ENCODE measurements at places on chromosomes 13 and 19.
A peak's percentile ranks its signal among the peaks of the same experiment; 100 is the strongest.

GRCh38 chr19:14004619-14005348 is 1.3 kb downstream of the RFX1 start:
- no peak for DNase-seq

- no peak for DNase-seq
Observed at GRCh38 chr19:31639306-31639705, 290.1 kb upstream of the TSHZ3 start.

DNA sequence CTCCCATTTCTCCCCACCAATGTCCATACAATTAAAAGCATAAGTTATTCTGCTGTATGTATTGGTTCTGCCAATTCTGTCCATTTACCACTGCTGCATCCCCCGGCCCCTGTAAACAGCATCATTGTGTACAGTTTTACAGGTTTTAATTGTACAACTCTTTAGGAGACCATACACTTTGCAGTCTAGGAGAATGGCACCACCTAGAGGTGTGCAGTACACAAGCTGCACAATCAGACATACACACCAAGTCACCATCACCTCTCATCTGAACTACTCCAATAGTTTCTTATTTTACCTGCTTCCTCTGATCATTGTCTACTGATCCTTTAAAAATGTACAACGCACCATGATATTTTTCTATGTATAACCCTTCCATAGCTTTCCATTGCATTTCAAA is 855.9 kb upstream of the KLHL1 start:
- no peak for DNase-seq

DNA sequence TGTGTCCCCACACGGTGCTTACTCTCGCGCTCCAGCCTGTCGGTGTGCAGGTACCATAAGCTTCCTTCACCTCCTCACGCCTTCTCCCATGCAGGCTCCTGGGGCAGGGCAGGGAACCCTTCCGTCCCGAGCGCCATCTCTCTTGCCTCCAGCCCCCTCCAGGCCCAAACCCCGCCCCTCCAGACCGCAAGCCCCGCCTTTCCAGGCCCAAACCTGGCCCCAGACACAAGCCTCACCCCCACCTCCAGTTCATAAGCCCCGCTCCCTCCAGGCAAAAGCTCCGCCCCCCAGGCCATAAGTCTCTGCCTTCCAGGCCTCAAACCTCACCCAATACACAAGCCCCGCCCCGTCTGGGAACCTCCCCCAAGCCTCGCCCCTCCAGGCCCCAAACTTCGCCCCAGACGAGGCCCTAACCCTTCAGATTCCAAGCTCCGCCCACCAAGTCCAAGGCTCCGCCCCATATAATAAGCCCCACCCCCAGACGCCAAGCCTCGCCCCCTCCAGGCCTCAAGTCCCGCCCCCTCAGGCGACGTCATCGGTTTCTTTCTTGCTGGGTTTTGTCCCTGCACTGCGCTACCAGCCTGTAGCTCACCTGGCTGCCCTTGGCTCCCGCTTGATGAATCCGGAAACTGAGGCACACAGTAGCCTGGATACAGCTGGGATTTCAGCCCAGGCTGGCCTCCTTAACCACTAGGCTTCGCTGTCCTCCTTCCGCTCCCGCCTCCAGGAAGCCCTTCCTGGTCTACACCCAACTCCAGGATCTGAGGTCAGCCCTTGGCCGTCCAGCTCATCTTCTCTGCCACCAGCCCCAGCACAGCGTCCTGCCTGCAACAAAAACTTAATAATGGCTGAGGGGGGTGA is 16.1 kb downstream of the MKNK2 start:
- no peak for DNase-seq

GRCh38 chr13:62320129-62321108 is 904.8 kb upstream of the PCDH20 start:
- no peak for DNase-seq

- no peak for DNase-seq
Observed at GRCh38 chr13:29369060-29369743, 226.3 kb downstream of the SLC7A1 start.

- no peak for DNase-seq
Observed at GRCh38 chr19:41915776-41916414, 12.4 kb downstream of the ERFL start.

GRCh38 chr13:52665325-52665724 is 12.7 kb downstream of the SUGT1 start:
- no peak for DNase-seq

DNA sequence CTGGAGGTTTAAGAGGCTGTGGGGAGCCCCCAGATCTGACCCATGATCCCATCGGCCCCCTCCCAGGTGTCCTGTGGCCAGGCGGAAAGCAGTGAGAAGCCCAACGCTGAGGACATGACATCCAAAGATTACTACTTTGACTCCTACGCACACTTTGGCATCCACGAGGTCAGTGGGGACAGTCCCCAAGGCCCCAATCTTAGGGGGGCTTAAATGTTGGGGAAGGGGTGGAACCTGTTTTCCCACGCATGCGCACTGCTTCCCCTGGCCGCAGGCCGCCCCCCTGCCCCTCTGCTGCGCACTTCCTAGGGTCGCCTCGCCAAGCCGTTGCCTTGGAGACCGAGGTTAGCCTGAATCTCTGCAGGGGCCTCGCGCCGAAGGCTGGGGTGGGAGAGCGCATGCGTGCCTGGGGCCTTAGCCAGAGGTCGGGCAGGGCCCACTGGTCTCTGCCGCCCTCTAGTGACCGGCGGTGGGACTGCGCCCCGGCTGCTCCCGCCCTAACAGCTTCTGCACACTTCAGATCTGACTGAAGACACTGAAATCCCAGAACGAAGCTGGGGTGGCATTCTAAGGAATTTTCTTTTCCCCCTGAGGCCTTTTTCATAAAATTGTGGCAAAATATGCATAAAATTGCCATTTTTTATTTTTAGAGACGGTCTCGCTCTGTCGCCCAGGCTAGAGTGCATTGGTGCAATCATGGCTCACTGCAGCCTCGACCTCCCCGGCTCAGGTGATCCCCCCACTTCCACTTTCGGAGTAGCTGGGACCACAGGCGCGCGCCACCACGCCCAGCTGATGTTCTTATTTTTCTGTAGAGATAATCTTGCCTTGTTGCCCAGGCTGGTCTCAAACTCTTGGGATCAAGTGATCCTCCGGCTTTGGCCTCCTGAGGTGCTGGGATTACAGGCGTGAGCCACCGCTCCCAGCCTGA is 3.6 kb downstream of the PRMT1 start:
- DNase-seq: peak; percentile 94

- no peak for DNase-seq
Observed at GRCh38 chr13:66640231-66640630, 589.9 kb downstream of the PCDH9 start.

DNA sequence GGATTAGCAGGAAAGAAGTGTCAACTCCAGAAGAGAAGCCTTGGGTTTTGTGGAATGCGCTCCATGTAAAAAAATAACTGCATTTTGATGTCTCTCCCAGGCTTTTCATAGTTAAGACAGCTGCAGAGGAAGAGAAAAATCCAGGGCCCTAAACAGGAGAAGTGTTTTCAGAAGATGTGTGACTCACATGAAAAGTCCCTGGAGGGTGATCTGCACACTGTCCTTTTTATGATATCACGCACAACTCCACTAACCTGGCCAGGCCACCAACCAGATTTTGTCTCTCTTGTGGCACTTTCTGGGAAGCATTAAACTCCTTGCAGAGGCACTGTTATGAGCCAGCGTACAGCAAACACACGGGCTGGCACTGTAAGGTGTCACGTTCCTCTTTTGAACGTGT is 267.3 kb downstream of the FGF9 start:
- no peak for DNase-seq

DNA sequence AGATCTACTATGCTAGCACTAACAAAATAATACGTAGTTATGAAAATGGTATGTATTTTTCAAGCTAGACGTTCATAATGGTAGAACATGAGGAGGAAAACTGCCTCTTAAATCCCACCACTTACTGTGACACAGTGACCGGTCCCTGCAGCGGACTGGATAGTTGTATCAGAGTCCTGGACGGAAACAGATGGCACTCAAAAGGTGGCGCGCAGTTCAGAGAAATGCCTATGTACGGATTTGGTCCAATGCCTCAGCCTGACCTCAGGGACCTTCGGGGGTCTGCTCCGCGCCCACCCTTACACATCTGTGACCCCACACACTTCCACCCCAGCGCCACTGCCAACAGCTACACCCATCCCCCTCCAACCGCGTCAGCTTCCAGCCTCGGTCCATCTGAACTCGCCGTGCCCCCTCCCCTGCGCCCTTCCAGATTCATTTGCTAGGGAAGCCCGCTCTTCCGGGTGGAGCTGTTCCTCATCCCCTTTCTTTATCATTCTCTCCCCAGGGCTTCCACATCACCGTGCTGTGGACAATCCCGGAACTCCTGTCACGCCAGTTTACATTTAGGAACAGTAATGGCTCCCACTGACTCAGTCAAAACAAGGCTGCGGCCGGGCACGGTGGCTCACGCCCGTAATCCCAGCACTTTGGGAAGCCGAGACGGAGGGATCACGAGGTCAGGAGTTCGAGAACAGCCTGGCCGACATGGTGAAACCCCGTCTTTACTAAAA is 792 bp upstream of the LENG8 start:
- DNase-seq: no peak

- DNase-seq: no peak
Observed at GRCh38 chr19:13492128-13492527, 14.2 kb downstream of the CACNA1A start.

DNA sequence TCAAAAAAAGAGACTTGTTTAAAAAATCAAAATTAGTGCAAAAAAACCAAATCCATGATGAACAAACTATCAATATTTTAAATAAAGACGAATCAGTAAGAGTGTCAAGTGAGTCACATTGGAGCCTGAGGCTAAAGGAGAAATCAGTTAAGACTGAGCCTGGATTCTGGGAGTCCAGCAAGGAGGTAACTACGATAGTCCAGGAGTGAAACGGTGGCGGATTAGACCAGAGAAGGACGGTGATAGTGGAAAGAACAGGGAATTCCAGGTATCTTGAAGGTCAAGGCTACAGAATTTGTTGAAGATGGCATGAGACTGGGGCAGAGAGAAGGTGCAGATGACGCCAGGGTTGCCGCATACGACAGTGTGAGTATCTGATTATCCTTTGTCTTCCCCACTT is 7.0 kb upstream of the NPAS1 start:
- DNase-seq: no peak

- DNase-seq: no peak
Observed at GRCh38 chr13:53885997-53886396, 857.4 kb downstream of the OLFM4 start.

DNA sequence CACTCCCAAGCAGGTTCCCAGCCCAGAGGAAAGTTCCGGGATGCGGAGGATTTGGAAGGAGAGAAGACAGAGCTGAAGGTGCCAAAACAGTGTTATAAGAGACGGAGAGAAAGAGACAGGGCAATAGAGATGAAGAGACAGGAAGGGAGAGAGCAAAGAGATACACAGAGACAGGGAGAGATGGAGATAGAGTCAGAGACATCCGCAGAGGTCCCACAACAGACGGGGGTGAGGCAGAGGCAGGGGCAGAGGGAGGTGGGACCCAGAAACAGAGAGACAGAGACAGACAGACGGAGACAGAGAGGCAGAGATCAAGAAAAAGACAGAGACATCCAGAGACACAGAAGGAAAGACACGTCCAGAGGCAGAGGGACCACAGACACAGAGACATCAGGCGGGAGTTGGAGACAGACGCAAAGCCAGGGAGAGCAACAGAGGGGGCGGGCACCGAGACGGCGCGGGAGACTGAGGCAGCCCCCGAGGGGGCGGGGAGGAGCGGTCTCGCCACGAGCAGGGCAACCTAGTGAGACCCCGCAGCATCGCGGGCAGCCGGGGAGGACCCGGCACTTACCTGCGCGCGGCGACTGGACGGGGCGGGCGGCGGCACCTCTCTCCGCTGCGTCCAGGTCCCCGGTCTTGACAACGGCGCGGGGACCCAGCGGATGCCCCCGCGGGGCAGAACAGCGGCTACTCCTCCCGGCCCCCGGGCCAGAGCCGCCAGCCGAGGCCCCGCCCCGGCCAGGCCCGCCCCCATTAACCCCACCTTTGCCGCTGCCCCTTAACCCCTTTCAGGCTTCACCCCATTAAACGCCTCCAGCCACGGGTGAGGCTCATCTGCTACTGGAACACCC is at the start of gene GPR4:
Gene GPR4, minus strand, starts transcription at position 689 of the 851 bp plus-strand sequence. CDS start 10,346 bp downstream, outside the sequence.
- no peak for DNase-seq

GRCh38 chr13:30984620-30985019 is 52.2 kb downstream of the TEX26 start:
- DNase-seq: peak; percentile 26

GRCh38 chr13:33865945-33866344 is 48.0 kb downstream of the RFC3 start:
- no peak for DNase-seq
